ENCODE measurements at places on chromosomes 3 and 15.

DNA sequence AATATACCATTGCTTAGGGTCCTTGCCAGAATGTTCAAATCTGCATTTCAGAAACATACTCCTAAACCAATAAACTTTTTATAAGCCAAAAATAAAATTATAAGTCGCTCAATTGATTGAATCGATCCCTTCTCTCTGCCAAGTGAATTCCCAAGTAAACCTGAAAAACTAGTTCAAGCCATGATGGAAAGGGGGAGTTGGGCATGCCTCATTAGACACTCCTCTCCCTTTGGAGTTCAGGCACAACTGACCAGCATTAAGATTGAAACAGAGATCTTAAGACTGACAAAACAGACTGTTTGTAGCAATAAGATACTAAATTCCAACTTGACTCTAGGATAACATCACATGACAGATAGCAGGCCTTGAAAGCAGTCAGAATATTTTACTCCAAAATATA is 113.7 kb upstream of the RASGRP1 start:
- no peak for DNase-seq

GRCh38 chr3:48415251-48415953 is 14.5 kb downstream of the PLXNB1 start:
- DNase-seq: no peak

- DNase-seq: no peak
Measured at GRCh38 chr3:48141604-48142137, 46.5 kb downstream of the CDC25A start.

DNA sequence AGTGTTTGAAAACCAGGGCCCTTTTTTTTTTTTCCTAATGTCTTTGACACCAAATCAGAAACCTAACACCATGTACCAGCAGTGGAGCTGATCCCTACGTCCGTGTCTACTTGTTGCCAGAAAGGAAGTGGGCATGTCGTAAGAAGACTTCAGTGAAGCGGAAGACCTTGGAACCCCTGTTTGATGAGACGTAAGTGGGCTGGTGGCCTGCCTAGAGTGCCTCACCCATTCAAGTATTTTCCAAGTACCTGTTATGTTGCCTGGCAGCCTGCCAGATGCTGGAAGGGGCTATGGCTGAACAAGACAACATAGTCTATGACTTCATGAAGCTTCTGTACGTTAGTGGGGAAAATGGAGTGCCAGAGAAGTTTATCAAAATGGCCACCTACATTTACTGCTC is 39.7 kb downstream of the ESYT3 start:
- DNase-seq: no peak

- no peak for DNase-seq
Measured at GRCh38 chr15:89150762-89151664, 62.8 kb downstream of the ABHD2 start.

DNA sequence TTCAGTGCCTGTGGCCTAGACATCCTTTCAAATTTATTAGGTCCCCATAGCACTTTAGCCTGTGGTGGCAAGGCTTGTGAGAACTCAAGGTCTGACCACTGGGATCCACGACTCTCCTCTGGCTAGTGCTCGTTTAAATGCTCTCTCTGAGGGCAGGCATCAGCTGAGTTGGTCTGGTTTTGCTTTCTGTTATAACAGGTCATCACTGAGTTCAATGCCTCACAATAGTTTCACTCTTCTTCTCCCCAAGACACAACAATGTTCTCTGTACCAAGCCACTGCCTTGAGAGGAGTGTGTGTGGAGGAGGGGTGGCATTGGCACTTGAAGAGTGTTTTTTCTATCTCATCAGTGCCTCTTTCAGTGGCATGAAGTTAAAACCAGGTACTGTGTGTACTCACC is 7.6 kb downstream of the OR5K4 start:
- no peak for DNase-seq

DNA sequence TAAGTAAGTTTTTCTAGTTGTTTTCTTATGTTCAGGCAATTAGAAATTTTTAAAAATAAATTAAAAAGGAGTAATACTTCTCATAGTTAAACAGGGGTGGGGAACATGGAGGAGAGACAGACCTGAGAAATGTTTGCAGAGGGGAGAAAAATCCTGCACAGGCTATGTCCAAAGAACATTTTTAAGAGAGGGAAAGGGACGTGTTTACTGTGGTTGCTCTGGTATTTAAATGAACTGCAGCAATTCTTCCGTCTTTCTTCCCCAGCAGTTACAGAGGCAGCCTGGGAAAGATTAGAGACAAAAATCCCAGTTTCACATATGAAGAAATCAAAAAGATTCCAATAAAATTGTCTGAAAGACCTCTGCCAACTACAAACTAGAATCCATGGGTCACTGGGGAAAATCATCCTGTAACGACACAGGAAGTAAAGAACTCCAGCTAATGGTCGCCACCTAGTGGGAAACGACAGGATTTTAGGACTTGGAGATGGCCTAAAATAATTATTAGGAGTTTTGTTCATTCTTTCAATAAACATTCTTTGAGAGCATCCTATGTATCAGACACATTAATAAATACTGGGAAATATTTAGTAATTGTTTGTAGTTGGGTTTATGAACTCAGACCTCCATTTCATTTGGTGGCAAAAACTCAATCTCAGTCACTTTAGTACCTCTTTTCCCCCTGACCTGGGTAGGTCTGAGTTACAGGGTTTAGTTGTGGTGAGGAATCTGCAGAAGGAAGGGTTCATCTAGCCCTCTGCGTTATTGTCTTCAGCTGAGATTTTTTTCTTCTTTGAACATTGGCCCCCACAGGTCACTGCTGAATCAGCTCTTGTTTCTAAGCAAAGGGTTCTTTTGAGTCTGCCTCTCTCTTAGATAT is 69.9 kb upstream of the GOLIM4 start:
- DNase-seq: peak; percentile 32

DNA sequence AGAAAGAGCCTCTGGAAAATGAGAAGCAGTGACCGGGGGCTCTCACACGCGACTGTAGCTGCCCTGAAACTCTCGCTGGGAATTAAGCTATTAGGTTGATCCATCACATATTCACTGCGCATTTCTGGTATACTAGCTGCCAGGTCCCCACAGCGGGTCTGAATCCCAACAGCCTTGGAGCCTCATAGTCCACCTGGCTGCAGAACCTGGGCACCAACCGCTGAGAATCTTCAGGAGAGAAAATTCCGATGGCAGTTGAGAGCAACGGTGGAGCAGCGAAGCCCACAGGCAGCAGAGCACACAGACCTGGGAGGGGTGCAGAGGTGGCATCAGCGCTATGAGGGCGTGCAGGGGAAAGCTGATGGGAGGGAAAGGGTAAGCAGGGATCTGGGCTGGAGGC is 75.1 kb downstream of the FAM174B start:
- no peak for DNase-seq

GRCh38 chr15:42353061-42353460 is 6.2 kb upstream of the CAPN3 start:
- no peak for DNase-seq

DNA sequence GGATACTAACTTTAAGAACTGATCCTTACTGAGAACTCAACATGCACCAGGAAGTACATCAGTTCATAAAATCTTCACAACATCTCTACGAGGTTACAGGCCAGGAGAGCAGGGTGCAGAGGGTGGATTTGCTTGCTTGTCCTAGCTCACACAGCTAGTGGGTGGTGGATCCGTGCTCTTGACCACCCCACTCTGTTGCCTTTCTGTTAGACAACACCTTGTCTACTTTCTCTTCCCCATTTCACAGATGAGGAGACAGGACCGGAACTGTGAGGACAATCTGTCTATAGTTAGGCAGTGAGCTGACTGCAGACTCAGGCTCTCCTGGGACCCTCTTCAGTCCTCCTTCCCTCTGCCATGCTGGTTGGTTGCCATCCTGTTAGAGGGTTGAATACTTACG is 221.7 kb upstream of the TLE3 start:
- DNase-seq: no peak

- no peak for DNase-seq
Measured at GRCh38 chr3:127212231-127212630, 19.3 kb downstream of the PRR23E start.

DNA sequence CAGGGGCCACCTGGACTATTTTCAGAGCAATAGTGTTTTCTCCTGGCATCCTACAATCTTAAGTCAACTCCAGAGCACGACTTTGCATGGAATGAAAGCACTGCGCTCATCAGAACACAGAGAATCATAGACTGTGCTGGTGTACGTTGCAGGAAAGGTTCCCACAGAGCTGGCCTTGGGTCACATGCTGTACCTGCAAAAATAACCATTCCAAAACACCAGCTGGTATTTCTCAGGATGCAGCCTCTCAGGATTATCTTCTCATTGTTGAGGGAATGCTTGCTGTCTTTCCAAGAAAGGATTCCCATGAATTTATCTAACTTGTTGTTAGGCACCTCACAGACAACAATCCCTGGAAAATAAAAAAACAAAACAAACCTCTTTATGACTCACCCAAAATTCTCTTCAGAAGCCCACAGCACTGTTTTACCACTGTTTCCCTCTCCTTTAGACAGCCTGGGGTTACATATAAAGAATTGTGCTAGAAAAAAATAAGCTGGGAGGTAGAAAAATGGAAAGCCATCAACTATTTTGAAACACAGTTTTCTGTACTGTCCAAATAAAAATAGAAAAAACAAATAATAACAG is 131.7 kb downstream of the ATP8B4 start:
- no peak for DNase-seq

- DNase-seq: peak; percentile 16
Measured at GRCh38 chr15:64110950-64111678, 15.3 kb downstream of the SNX1 start.

GRCh38 chr3:71597286-71597685 is 13.8 kb upstream of the FOXP1 start:
- DNase-seq: no peak

- DNase-seq: no peak
Measured at GRCh38 chr3:175477651-175478224, 618.6 kb downstream of the NAALADL2 start.

DNA sequence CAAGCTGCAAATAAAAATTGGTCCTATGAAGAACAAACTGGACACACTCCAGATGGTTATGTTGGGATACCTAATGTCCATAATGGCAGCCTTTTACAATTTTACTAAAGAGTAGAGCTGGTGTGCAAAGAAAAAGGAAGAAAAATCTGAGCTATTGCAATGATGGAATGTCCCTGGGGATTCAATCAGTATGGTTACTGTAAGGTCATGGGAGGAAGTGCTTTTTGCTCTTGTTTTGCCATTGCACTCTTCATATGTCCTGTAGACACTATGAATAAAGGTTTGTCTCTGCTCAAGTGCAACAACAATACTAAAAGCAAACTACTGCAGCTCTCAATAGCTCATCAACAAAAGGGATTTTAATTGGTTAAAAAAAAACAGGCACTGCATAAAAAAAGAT is 5.4 kb downstream of the PFN2 start:
- no peak for DNase-seq

DNA sequence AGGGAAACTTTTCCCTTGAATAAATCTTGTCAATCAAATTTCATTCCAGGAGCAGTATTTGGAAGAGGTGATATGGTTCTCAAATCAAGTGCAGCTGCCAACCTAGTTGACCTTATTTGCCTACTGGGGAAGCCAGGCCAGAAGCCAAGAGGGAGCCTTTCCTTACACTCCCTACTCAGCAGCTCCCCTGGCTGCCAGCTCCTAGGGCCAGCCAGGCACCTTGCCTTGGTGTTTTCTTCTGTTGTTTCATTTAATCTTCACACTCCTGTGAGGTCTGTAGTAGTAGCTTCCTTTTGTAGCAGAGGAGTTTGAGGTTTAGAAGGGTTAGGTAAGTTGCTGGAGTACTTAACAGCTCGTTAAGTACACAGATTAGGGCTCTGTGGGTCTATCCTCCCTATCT is 22.6 kb downstream of the MKRN2OS start:
- DNase-seq: no peak

DNA sequence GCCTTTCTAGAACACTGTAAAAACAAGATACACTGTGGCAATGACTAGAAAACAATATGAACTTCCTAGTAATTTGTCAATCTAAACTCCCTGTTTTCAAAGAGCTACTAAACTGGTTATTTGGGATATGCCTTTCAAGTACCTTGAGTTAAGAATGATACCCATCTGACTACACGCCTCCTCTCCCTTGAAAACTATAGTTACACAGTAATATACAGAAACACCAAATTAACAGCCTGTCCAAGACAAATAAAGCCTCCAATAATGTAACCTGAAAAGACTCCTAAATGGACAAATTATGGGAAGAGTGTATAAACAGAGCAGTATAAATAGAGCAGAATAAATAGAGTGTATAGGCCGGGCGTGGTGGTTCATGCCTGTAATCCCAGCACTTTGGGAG is 70.1 kb downstream of the SMARCC1 start:
- DNase-seq: no peak
